ENCODE measurements at places on chromosomes 12 and 14.
A peak's percentile ranks its signal among the peaks of the same experiment; 100 is the strongest.

DNA sequence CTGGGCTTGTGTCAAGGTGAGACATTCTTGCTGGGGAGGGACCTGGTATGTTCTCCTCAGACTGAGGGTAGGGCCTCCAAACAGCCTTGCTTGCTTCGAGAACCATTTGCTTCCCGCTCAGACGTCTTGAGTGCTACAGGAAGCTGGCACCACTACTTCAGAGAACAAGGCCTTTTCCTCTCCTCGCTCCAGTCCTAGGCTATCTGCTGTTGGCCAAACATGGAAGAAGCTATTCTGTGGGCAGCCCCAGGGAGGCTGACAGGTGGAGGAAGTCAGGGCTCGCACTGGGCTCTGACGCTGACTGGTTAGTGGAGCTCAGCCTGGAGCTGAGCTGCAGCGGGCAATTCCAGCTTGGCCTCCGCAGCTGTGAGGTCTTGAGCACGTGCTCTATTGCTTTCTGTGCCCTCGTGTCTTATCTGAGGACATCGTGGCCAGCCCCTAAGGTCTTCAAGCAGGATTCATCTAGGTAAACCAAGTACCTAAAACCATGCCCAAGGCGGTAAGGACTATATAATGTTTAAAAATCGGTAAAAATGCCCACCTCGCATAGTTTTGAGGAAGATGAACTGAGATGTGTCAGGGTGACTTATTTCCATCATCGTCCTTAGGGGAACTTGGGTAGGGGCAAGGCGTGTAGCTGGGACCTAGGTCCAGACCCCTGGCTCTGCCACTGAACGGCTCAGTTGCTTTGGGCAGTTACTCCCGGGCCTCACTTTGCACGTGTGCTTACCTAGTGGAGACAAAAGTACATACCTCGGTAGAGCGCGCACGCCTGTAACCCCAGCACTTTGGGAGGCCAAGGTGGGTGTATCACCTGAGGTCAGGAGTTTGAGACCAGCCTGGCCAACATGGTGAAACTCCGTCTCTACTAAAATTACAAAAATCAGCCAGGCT is 4.3 kb downstream of the GAPDH start:
- DNase-seq, result no peak

DNA sequence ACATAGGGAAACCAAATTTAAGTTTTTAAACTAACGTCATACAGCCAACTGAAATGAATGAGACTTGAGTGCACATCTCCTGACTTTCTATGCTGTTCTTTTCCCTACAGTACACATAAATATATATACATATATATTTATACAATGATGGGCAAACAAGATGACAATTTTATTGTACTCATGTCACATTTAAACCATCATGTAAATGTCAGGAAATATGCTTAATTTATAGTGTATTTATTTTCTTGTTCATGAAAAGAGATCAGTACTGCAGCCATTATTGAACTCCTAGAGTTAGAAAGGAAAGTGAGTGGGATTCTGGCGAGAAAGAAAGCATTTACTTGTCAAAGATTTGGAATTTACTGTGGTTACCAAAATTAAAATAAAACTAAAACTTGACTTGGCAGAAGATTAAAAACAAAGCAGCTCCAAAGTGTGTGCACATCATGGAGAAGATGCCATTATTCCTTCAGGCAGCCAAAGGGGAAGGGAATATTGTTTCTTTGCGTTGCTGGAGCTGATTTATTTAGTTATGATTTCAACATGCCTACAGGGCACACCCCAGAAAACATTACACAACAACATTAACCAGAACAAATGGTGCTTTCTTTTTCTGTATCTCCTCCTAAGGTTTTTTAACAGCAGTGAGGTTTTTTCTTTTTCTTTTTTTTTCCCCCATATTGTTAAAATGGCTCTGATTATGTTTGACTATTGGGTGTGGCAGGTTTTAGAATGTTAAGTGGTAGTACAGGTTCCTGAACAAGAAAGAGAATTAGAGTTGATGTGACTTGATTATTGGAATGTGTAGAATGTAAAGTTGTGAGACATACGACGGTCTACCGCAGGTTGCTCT is 144.6 kb downstream of the RAD51B start:
- DNase-seq, result no peak

DNA sequence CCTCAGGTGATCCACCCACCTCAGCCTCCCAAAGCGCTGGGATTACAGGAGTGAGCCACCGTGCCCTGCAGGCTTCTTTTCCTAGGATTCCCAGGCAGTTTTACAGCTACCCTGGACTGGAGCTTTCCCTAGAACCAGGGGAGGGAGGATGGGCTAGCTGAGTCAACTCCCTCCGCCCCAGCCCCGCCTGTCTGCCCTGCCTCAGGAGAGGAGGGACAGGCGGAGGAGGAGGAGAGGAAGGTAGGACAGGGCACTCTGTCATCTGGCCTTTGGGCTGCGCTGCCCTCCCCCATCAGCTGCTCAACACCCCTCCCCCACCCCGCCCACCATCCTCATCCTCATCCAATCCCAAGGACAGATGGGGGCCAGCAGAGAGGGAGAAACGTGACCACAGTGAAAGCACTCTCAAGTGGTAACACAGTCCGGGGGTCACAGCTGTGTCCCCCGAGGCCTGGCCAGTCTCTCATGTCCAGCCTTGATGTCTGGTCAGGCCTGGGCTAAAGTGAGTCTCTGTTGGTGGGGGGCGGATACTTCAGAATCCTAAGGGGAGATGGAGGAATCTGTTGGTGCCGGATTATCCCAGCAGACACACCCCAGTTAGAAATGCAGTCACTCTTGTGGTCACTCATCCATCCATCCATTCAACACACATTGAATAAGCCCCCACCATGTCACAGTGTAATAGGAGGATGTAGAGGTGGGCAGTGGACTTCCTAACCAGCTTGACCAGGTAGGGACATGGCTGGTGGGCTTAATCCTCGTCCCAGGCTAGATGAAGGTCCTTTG is 12.3 kb downstream of the FIGNL2 start:
- no peak for DNase-seq

DNA sequence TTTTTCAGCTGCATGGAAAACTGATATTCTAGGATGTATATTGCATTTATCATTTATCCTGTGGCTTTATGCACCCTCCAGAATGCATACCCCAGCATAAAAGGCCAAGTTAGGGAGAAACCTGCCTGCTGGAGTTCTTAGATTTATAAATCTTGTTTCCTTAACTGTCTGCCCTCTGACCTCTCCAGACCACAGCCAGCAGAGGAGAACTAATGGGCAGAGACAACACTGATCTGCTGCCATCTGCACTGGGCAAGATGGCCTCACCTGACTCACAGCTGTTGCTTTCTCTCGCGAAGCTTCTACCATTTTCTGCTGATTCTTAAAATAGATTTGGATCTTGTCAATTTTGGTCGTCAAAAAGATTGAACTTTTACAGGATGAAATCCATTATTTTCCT is 65.8 kb downstream of the PPP2R5C start:
- no peak for DNase-seq

- DNase-seq, result peak; percentile 10
These were observed 50.0 kb downstream of the SPRING1 start for GRCh38 chr12:116687888-116688287.

- DNase-seq, result no peak
These were observed 196.2 kb downstream of the CACNA1C start for GRCh38 chr12:2248901-2249381.

DNA sequence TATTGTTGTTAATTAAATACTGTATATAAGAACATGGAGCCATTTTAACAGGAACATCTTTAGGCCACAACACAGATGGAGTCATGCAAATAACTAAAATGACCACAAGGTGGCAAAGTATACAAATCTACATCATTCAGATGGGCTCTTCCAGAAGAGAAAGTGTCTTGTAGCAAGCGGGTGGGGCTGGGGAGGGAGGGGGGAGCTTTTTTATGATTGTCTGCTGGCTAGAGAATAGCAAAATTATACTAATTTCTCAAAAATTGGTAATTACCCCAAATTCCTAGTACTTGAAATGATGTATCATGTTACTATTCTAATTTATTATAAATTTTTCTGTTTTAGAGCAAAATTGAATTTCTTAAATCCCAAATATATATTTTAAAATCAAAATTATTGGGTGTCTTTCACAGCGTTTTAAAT is 378.7 kb downstream of the PRKD1 start:
- DNase-seq, result no peak

DNA sequence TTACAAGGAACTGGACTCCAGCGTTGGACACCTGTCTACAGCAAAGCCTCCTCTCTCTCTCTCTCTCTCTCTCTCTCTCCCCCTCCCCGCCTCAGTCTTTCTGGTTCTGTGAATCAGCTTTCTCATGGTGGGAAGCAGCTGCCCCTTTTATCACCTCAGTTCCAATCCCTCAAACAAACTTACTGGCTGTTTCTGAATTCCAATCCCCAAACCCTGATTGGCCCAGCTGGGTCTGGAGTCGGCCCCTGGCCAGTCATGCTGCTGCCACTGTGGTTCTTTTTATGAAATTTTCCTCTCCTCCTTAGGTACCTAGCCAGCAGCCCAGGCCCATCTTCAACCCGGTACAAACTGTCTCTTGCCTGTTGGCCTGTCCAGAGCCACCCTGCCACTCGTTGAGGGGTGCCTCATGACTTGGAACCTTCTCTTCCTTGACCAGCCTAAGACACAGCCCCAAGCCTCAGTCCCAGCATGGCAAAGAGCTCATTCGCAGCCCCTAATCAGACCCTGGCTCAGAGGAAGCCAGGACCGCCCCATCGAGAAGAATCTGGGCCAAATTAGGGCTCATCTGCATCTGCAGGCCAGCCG is 9.4 kb upstream of the MORN3 start:
- DNase-seq, result no peak

GRCh38 chr14:46887144-46887543 is 235.6 kb upstream of the RPL10L start:
- DNase-seq, result no peak

GRCh38 chr12:120905856-120906384 is 1.8 kb upstream of the SPPL3 start:
- no peak for DNase-seq

DNA sequence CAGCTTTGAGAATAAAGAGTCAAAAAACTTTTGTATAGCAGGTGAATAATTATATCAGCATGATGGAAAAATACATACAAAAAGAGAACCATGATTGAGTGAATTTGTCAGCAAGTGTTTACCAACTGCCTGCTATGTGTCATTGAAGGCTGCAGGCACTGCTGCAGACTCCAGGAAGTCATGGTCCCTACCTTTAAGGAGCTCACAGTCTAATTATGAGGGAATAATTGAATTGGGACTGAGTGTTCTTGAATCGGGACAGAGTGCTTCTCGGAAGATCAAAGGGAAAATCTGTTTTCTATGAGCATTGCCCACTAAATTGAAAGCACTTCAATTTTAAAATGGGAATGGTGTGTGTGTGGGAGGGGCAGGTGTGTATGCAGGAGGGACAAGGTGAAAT is 9.5 kb downstream of the OR10AD1 start:
- no peak for DNase-seq

GRCh38 chr14:104205781-104206180 is 67.4 kb downstream of the KIF26A start:
- DNase-seq, result no peak

GRCh38 chr12:53174881-53175491 is 5.5 kb upstream of the ZNF740 start:
- no peak for DNase-seq

DNA sequence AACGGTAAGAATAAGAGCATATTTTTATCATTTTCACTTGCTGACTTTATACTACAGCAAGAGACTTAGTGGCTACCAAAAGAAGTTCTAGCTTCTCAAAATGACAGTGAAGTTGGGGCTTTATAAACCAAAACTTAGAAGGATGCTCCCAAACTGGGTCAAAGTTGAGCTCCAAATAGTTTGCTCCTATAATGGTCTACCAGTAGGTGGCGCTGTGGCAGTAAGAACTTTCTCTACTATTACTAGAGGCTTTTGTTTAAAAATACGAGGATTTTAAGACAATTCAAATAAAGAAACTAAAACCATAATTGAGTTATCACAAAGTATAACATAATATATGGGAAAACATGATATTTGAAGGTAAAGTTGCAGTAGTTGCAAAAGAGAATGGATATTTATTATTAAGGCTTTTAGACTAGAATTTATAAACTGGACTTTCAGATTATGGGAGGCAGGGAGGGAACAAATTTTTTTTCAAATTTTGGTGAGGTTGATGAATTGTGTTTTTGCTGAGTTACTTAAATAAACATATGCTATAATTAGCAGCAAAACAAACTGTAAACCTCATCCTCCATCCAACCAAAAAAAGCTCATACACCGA is 75.0 kb downstream of the TGFB3 start:
- DNase-seq, result peak; percentile 70

DNA sequence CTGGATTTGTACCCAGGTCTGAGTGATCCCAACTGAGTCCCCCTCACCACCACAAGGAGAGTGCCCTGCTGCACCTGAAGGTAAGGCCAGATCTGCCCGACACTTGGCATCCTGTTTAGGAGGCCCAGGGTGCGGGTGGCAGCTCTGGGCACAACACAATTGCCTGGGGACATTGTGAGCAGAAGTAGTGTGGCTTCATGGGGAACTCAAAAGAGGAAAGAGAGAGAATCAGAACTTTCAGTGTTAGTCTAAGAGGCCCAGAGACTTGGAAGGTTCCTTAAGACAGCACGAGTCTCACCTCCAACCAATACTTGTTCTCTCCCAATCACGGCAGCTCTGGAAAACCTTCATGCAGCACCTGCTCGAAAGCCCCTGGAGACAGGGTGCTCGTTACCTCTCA is 6.6 kb upstream of the SLC8B1 start:
- no peak for DNase-seq

GRCh38 chr12:119664642-119665041 is 3.3 kb upstream of the PRKAB1 start:
- no peak for DNase-seq

DNA sequence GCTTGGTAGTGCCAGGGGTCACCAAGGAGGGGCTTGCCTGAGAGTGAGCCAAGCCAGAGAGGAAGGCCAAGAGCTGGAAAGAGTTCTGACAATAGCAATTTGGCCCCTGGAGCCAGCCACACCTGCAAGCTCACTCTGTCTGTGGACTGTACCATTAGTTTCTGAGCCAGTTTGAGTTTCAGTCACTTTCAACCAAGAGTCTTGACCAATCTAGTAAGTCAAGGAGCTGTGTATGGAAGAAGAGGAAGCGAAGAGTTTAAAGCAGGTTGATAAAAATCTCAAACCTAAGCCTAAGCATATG is 38.5 kb downstream of the NT5DC3 start:
- no peak for DNase-seq

DNA sequence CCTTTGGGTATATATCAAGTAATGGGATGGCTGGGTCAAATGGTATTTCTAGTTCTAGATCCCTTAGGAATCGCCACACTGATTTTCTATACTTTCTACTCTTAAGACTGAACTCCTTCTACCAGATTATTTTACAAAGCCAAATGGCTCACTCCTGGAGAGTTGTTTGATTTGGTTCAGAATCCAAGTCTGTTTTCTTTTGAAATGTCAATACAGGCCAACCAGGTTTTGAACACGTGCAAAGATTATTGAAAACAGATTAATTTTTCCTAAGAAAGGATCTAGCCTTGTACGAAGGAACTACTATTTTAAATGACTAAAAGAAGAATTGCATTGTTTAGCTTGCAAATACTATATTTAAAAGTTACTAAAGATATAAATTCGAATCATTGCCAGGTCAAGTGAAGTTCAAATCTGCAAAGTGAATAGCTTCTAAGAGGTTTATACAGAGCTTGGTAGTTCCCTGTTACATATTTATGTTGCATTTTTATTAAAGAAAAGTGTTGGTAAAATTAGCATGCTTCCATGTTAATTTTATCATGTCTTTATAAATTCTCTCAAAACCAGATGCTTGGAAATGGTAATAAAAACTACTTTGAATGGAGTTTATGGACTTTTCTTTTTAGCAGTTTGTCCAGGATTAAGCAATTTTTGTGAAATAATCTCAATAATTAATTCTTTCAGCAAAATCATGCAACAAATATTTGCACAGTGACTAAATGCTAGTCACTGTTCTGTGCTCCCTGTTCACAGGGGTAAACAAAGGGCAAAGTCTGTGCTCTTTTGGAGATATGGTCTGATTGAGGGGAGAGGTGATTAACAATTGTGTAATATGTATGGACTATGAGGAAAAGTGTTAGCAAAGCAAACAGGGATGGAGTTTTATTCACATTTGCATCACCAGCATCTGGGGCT is 38.9 kb downstream of the GPR65 start:
- no peak for DNase-seq
